Left renal cortex interstitium (tissue), 4 donors: ENCODE measurements at places on chromosomes 5 and 9.

- DNase-seq: no peak
Observed at GRCh38 chr5:120539471-120539870, 75.4 kb downstream of the PRR16 start.

- DNase-seq: no peak
Observed at GRCh38 chr5:55921617-55922016, 70.5 kb downstream of the IL31RA start.

DNA sequence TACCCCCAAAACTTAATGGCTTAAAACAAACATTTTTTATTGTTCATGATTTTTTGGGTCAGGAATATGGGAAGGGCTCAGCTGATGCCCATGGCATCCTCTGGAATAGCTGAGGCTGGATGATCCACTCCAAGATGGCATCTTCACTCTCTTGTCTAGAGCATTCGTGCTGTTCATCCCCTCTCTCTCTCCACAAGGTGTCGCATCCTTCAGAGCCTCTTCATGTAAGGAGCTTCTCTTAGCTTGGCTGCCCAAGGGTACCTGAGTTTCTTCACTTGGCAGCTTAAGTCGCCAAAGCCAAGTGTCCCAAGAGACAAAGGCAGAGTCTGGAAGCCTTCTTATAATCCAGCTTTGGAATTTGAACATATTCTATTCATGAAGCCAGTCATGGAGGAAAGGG, 294.7 kb downstream of the CHSY3 start:
- DNase-seq: no peak

- DNase-seq: peak; percentile 23
Observed at GRCh38 chr5:114305402-114306207, 56.3 kb upstream of the KCNN2 start.

DNA sequence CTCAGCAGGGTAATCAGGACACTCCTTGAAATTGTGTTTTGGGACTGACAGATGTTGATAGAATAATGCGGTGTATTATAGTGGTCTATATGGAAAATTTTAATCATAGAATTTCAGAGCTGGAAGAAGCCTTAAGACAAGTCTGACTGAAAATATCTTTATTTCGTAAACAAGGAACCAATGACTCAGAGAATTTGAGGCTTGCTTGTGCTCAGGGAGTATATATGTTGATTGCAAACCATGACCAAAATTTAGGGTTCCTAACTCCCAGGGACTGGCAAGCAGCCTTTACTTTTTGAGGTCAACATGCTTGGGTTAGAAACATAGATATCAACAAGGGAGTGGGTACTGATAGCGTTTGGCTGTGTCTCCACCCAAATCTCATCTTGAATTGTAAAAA, 287.2 kb downstream of the CD180 start:
- DNase-seq: no peak

GRCh38 chr5:10474521-10475075, 32.9 kb downstream of the ROPN1L start:
- no peak for DNase-seq

DNA sequence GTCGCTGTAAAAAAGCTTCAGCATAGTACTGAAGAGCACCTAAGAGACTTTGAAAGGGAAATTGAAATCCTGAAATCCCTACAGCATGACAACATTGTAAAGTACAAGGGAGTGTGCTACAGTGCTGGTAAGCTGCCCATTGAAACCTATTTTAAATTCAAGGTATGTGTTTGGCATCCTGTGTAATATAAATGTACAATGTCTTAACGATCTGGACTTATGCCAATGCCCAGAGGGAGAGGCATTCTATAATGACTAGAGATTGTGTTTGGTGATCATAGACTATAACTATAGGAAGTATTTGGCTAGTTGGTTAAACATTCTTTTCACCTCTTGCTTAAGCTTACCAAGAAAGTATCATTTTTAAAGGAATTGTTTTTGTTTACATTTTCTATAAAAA, 95.7 kb downstream of the INSL6 start:
- no peak for DNase-seq

DNA sequence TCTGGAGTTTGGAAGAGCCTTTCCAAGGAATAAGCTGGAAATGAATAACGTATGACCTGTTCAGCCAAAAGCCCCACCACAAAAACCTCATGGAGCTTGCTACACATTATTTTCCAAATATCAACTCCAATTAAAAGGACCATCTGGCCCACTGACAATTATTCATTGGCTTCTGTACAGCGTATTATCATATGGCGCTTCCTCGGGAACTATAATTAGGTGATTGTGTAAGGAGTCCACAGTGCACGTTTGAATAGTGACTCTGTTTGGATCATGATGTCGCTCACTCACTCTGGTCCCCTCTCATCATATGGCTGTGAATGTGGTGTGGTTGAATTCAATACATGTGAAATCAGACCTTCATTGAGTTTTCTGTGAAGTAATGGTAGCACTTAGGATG, 52.1 kb downstream of the GDNF start:
- no peak for DNase-seq

GRCh38 chr9:129023908-129024233, 4.3 kb downstream of the SH3GLB2 start:
- DNase-seq: no peak

GRCh38 chr9:752201-752600, 89.3 kb upstream of the DMRT1 start:
- no peak for DNase-seq
